Epithelial cell of proximal tubule (primary cell): ENCODE measurements at places on chromosomes 6 and 20. TPM values are rescaled to one million over a fixed set of nuclear protein-coding genes. Genes with fewer than 3 reads are reported as not detected.

DNA sequence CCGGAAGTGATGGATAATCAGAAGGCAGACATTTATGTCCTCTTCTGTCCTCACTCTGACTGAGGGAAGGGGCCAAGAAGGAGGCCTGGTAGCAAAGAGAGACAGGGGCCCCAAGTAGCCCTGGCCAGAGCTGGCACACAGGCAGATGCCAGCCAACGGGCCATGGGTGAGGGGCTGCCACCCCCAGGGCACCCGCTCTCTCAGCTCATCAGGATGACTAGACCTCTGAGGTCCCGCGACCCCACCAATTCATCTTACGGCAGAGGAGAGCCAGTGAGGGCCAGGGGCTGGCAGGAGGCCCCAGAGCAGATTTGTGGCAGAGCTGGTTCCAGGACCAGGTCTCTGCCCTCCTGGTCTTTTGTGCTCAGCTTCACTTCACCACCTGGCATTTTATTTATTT, 43.1 kb upstream of the MDFI start:
- DNase-seq: no peak

- no peak for DNase-seq
Measured at GRCh38 chr6:117933471-117933870, 26.4 kb downstream of the SLC35F1 start.

DNA sequence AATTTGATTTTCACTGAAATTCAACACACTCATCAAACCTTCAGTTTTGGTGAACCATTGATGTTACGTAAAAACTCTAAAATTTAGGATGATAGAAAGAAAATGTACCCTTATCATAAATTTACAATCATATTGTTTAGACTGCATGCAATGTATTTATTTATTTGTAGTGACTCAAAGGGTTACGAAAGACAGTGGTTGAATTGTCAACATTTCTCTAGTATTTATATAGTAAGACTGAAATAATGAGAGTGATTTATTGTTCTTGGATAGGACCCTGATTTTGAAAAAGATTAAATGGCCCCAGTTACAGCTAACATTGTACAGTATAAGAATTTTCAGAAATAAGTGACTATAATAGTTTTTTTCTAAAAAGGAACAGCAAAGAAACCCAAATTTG, 591.5 kb downstream of the RFPL4B start:
- no peak for DNase-seq

- no peak for DNase-seq
Measured at GRCh38 chr20:61806314-61806713, 259.4 kb downstream of the TAF4 start.

GRCh38 chr6:22954749-22955385, 385.5 kb downstream of the HDGFL1 start:
- no peak for DNase-seq

The CAP2 gene
- total RNA-seq: 5.5 and 12.7 TPM in 2 replicates

DNA sequence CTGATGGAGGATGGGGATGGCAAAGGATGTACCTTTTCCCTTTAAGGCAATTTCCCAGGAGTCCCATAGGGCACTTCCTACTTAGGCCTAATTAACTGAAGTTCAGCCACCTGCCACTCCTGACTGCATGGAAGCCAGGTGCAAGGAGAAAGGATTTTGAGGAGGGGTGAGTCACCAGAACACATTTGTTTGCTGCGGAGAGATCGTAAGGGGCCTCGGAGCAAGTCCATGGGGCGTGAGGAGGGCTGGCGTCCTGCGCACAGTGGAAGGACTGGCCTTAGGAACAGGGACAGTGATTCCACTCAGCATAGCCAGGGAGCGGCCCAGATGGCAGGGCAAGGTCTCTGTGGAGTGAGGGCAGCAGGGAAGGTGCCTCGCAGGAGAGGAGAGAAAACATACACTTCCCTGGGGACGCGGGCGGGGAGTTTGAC, 11.8 kb upstream of the MAP1LC3A start:
- no peak for DNase-seq

- no peak for DNase-seq
Measured at GRCh38 chr6:79117752-79118151, 39.7 kb upstream of the PHIP start.

- no peak for DNase-seq
Measured at GRCh38 chr6:117985916-117986315, 78.9 kb downstream of the SLC35F1 start.

- DNase-seq: no peak
Measured at GRCh38 chr20:38748861-38749149, 545 bp downstream of the ACTR5 start.

The PACSIN1 gene
- total RNA-seq: 0.07 and 1.9 TPM in 2 replicates

GRCh38 chr6:138562691-138563090, 63.4 kb upstream of the NHSL1 start:
- no peak for DNase-seq

The EHMT2 gene
- 44.0 and 54.6 TPM in 2 replicates for total RNA-seq

The ADAM33 gene
- not detected in 2 replicates for total RNA-seq

The NTSR1 gene
- 0.29 TPM in 1 of 2 replicates, not detected in the other for total RNA-seq

The PHACTR1 gene
- 0.98 and 2.3 TPM in 2 replicates for total RNA-seq

DNA sequence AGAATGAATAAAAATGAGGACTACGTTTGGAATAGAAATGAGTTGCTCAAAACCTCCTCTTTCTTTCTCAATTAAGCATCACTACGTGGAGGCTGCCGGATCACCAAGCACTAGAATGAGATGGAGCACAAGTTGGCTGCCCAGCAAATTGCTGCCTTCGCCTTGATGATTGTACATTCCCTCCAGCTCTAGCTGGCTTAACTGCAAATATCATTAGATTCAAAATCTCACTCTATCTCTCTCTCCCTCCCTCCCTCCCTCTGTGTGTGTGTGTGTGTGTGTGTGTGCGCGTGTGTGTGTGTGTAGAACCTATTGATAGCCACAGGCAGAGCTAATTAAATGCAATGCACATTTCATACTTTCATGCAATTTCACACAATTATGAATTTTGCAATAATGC, 310.7 kb upstream of the CDH4 start:
- no peak for DNase-seq

- DNase-seq: no peak
Measured at GRCh38 chr6:21171801-21172200, 421.8 kb upstream of the SOX4 start.

The KCNG1 gene
- 5.2 and 10.5 TPM in 2 replicates for total RNA-seq

GRCh38 chr20:33570743-33571142, 80.8 kb downstream of the CBFA2T2 start:
- no peak for DNase-seq

The AKAP7 gene
- total RNA-seq: 2.5 and 3.5 TPM in 2 replicates

GRCh38 chr6:20976391-20976918, 442.2 kb downstream of the CDKAL1 start:
- no peak for DNase-seq

The FAM209B gene
- total RNA-seq: not detected in 2 replicates
